ENCODE measurements at places on chromosomes 4 and X. TPM values are rescaled to one million over a fixed set of nuclear protein-coding genes. Genes with fewer than 3 reads are reported as not detected.

DNA sequence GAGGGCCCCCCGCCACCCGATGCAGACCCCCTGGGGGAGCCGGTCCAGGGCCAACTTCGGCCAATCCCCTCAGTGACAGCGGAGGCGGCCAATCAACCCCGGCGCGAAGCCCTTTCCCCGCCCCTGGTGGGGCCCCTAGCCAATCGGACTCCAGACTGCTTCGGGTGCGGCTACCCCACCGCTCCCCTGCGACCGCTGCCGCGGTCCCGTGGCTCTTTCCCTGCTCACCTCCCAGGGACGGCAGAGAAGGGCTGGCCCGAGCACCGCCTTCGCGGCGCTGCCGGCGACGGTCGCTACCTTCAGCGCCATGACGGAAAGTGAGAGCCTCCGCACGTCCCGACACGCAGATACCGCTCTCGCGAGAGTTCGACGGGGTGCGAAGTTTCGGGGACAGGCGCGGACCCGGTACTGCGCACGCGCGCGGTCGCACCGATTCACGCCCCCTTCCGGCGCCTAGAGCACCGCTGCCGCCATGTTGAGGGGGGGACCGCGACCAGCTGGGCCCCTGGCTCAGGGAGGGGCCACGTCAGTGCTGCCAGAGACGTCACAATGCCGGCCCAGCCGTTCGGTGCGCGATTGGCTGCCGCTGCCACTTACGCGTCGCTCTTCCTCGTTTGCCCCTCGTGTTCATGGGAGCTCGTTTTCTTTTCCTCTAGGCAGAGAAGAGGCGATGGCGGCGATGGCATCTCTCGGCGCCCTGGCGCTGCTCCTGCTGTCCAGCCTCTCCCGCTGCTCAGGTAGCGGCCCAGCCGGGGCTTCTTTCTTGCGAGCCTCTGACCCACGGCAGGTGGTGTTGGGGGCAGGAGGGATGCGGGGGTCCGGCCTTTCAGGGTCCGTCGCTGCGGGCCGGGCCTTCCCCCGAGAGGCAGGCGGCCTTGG is at the start of the genes IDH3G and SSR4:
Gene IDH3G (minus strand): TSS at position 358 of the 879 bp plus-strand sequence. CDS start 49 bp downstream, at position 309.
Gene SSR4 (plus strand): TSS at position 651 of the 879 bp plus-strand sequence. CDS start 20 bp downstream, at position 671.
- H3K27me3 ChIP-seq, result no peaks in the 10 kb centered on the region
- H3K4me3 ChIP-seq, result peak within 1 kb of the TSS; percentile 48
- peak within 1 kb of the TSS; percentile 89 for H3K27ac ChIP-seq
- no peaks in the 10 kb centered on the region for H3K4me1 ChIP-seq
- H3K36me3 ChIP-seq, result peaks cover 43% of the 10 kb centered on the region

- H3K27me3 ChIP-seq, result no peaks in the 10 kb centered on the region
- H3K36me3 ChIP-seq, result no peaks in the 10 kb centered on the region
- no peak overlapping the region for H3K4me3 ChIP-seq
- no peaks in the 10 kb centered on the region for H3K4me1 ChIP-seq
Observed at GRCh38 chrX:81708487-81708886, 506.6 kb downstream of the SH3BGRL start.

Gene TRIML2
- total RNA-seq, result not detected

GRCh38 chr4:110119880-110120279 is 78.5 kb downstream of the ELOVL6 start:
- H3K27me3 ChIP-seq, result no peaks in the 10 kb centered on the region
- no peak for DNase-seq
- no peaks in the 10 kb centered on the region for H3K36me3 ChIP-seq
- no peak overlapping the region for H3K27ac ChIP-seq
- H3K4me1 ChIP-seq, result no peaks in the 10 kb centered on the region
- no peak overlapping the region for H3K4me3 ChIP-seq

- DNase-seq, result peak; percentile 47
- H3K4me3 ChIP-seq, result peak overlapping the region; percentile 36
- peaks cover 5% of the 10 kb centered on the region for H3K4me1 ChIP-seq
Observed at GRCh38 chr4:151407466-151408379, 1.3 kb upstream of the FHIP1A start.

Gene KLF8
- total RNA-seq, result 13.8 TPM

GRCh38 chr4:57148831-57149505 is 38.8 kb upstream of the IGFBP7 start:
- H3K27me3 ChIP-seq, result no peaks in the 10 kb centered on the region
- no peak overlapping the region for H3K4me3 ChIP-seq
- no peak overlapping the region for H3K27ac ChIP-seq
- DNase-seq, result no peak

GRCh38 chrX:72572248-72573157 is at the start of gene HDAC8:
Gene HDAC8, minus strand, starts transcription at chrX:72572843. Its CDS starts 82 bp downstream, at chrX:72572761.
- H3K4me3 ChIP-seq, result peak within 1 kb of the TSS; percentile 53
- no peaks in the 10 kb centered on the region for H3K36me3 ChIP-seq
- H3K27me3 ChIP-seq, result no peaks in the 10 kb centered on the region
- H3K27ac ChIP-seq, result peak within 1 kb of the TSS; percentile 37
- peak; percentile 83 for DNase-seq
- H3K4me1 ChIP-seq, result no peaks in the 10 kb centered on the region

DNA sequence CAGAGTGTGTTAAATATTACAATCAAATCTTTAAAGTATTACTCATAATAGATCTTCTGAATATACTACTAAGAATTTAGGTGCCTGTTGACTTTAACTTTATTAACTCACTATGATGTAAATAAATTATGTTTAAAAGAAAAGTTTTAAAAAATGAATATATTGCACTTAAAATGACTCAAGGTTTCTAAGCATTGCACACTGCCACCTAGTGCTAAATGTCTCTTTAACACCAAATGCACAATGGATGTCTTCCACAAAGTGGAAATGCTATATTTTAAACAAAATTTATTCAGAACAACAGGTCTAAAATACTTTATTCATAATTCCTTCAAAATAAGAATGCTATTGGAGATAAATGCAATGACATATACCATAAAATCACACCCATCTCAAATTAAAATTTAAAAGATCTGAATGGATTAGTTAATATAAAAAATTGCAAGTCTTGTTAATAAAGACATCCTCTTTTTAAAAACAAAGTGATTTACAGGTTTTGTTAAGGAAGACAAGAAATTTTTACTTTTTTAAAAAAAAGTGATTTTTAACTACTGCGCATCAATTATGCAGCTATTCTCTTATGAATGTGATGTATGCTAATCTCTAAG is 5.5 kb downstream of the INPP4B start:
- H3K27ac ChIP-seq, result no peak overlapping the region
- no peak overlapping the region for H3K4me3 ChIP-seq
- no peak for DNase-seq
- peaks cover 12% of the 10 kb centered on the region for H3K27me3 ChIP-seq
- H3K36me3 ChIP-seq, result no peaks in the 10 kb centered on the region

GRCh38 chr4:166827629-166828028 is 406.7 kb downstream of the SPOCK3 start:
- H3K36me3 ChIP-seq, result no peaks in the 10 kb centered on the region
- H3K4me3 ChIP-seq, result no peak overlapping the region
- H3K4me1 ChIP-seq, result no peaks in the 10 kb centered on the region
- H3K27me3 ChIP-seq, result no peaks in the 10 kb centered on the region
- DNase-seq, result no peak

Gene CCKAR
- total RNA-seq, result not detected

DNA sequence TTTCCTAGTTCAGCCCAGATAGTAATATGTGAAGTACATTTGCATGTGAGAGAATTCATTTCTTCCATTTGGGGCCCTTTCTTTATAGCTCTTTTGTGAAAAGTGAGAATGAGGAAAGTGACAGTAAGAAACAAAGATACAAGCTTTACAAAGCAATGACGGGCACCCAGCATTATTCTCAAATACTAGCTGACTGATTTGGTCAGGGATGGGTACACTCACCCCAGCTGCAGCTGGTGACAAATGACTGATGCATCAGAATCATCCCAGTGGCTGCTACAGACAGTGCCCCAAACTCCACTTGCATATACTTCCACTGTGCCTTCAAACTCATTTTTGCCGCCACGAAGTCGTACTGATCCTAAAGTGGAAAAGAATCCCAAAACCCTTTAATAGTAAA is 14.8 kb downstream of the PRSS12 start:
- no peak for DNase-seq
- no peaks in the 10 kb centered on the region for H3K27me3 ChIP-seq
- no peaks in the 10 kb centered on the region for H3K36me3 ChIP-seq
- H3K4me3 ChIP-seq, result no peak overlapping the region

GRCh38 chr4:2799224-2799911 is 6.5 kb downstream of the SH3BP2 start:
- no peak overlapping the region for H3K4me3 ChIP-seq
- peak overlapping the region; percentile 85 for H3K27ac ChIP-seq
- H3K36me3 ChIP-seq, result peaks cover 27% of the 10 kb centered on the region
- H3K4me1 ChIP-seq, result peaks cover 98% of the 10 kb centered on the region
- DNase-seq, result peak; percentile 61

Gene ZNF518B
- total RNA-seq, result 19.2 TPM

Gene FAT4
- 32.2 TPM for total RNA-seq

- DNase-seq, result no peak
- H3K4me3 ChIP-seq, result no peak overlapping the region
- no peaks in the 10 kb centered on the region for H3K36me3 ChIP-seq
Observed at GRCh38 chrX:45006002-45006800, 133.2 kb downstream of the KDM6A start.

DNA sequence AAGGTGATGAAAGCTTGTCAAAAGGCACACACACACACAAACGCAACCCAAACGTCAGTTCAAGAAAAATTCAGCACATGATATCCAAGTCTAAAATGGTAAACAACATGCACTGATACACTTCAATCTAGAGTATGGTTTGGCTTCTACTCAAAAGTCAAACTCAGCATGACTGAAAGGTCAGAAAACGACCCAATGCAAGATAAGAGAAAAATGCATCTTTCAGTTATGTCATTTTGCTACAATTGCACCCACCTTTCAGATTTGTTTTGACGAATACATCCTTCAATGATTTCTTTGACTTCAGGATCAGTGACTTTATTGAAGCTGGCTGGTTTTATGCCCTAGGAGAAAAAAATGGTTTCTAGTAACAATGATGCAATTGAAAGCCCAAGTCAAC is 56.3 kb downstream of the WNK3 start:
- no peaks in the 10 kb centered on the region for H3K4me1 ChIP-seq
- DNase-seq, result no peak
- no peaks in the 10 kb centered on the region for H3K27me3 ChIP-seq
- no peak overlapping the region for H3K4me3 ChIP-seq

Gene TREX2
- total RNA-seq, result 1.1 TPM

Gene CXCL10
- 3.4 TPM for total RNA-seq

- H3K27me3 ChIP-seq, result no peaks in the 10 kb centered on the region
- H3K36me3 ChIP-seq, result no peaks in the 10 kb centered on the region
- H3K4me3 ChIP-seq, result no peak overlapping the region
- H3K4me1 ChIP-seq, result no peaks in the 10 kb centered on the region
- no peak overlapping the region for H3K27ac ChIP-seq
Observed at GRCh38 chr4:2285613-2286381, 23.9 kb upstream of the MXD4 start.

- H3K27ac ChIP-seq, result no peak overlapping the region
- no peaks in the 10 kb centered on the region for H3K4me1 ChIP-seq
- DNase-seq, result peak; percentile 47
Observed at GRCh38 chr4:1910643-1911042, 39.5 kb downstream of the NSD2 start.

DNA sequence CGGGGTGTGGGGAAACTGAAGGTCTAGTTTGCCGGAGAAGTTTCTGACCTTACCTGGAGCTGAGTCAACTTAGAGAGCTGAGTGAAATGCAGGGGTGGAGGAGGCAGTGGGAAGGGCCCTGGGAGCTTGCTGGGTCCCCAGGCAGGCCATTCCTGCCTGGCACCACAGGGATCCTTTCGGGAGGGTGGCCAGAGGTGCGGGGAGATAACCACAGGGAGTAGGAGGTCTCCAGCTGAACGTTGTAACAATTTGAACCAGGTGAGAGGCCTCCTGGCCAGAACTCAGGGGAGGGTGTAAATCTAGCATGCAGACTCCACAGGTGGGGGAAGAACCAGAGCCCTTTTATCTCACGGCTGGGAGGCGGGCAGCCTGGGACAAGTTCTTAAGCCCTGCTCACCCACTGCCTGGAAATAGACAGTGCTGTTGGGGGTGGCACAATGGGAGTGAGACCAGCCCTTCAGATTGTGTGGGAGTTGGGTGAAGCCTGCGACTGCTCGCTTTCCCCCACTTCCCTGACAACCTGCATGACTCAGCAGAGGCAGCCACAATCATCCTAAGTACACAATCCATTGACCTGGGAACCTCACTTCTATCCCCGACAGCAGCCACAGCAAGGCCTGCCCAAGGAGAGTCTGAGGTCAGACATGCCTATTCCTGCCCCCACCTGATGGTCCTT is 247.4 kb downstream of the ADGRA3 start:
- H3K4me3 ChIP-seq, result no peak overlapping the region
- no peaks in the 10 kb centered on the region for H3K27me3 ChIP-seq
- no peaks in the 10 kb centered on the region for H3K36me3 ChIP-seq
- no peaks in the 10 kb centered on the region for H3K4me1 ChIP-seq
- no peak overlapping the region for H3K27ac ChIP-seq
- DNase-seq, result no peak

DNA sequence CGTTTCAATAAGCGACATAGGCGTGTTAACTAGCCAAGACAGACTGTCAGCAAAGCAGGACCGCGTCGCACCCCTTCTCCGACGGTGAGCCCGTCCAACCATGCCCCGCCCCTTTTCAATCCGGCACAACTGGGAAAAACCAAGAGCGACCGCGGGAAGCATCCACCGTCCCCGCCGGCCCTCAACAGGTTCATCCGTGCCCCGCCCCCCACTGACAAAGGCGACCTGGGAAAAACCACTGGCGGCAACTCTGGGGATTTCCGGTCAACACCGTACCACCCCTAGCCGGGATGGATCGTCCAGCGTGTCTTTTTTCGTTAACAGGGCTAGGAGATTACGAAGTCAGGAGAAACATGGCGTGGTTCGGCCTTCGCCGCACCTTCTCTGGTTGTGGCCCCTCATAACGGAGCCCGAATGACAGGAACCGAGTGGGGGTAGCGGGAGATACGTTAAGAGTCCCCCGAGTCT is 377 bp downstream of the TIMM17B start:
- peak; percentile 51 for DNase-seq
- no peaks in the 10 kb centered on the region for H3K36me3 ChIP-seq
- H3K27ac ChIP-seq, result peak overlapping the region; percentile 93
- peaks cover 19% of the 10 kb centered on the region for H3K4me1 ChIP-seq
- H3K4me3 ChIP-seq, result peak overlapping the region; percentile 39

Gene HGFAC
- not detected for total RNA-seq

Gene TEX11
- total RNA-seq, result not detected

GRCh38 chr4:75696581-75696980 is 23.4 kb upstream of the G3BP2 start:
- no peak overlapping the region for H3K4me3 ChIP-seq
- no peaks in the 10 kb centered on the region for H3K27me3 ChIP-seq
- no peaks in the 10 kb centered on the region for H3K36me3 ChIP-seq

DNA sequence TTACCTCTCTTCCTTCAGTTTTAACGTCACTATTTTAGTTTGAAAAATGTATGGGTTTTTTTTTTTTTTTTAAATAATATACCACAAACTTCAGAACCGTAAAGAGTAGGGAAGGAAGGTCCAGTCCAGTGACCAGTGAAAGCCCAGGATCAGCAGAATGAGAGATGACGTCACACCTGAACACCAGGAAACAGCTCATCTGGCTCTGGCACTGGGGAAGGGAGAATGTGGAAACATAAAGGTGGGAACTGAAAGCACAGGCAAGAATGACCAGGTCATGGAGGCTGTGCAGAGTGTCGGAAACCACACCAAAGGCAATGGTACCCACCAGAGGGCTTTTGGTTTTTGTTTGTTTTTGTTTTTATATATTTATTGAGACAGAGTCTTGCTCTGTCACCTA is 141.2 kb downstream of the DHX15 start:
- no peaks in the 10 kb centered on the region for H3K36me3 ChIP-seq
- H3K27me3 ChIP-seq, result no peaks in the 10 kb centered on the region
- no peak overlapping the region for H3K27ac ChIP-seq
- no peak overlapping the region for H3K4me3 ChIP-seq

GRCh38 chr4:2947926-2948325 is 15.3 kb downstream of the NOP14 start:
- peaks cover 99% of the 10 kb centered on the region for H3K36me3 ChIP-seq
- DNase-seq, result no peak
- H3K4me1 ChIP-seq, result no peaks in the 10 kb centered on the region
- H3K4me3 ChIP-seq, result no peak overlapping the region

Gene MAGEA8
- not detected for total RNA-seq

Data from left lung (tissue), 14 donors.